ENCODE measurements at places on chromosomes 13 and 19.
A peak's percentile ranks its signal among the peaks of the same experiment; 100 is the strongest.

GRCh38 chr13:99208185-99208584 is 7.5 kb downstream of the UBAC2 start:
- DNase-seq: no peak

- DNase-seq: no peak
These were observed 83.8 kb downstream of the CRYL1 start for GRCh38 chr13:20441879-20442278.

DNA sequence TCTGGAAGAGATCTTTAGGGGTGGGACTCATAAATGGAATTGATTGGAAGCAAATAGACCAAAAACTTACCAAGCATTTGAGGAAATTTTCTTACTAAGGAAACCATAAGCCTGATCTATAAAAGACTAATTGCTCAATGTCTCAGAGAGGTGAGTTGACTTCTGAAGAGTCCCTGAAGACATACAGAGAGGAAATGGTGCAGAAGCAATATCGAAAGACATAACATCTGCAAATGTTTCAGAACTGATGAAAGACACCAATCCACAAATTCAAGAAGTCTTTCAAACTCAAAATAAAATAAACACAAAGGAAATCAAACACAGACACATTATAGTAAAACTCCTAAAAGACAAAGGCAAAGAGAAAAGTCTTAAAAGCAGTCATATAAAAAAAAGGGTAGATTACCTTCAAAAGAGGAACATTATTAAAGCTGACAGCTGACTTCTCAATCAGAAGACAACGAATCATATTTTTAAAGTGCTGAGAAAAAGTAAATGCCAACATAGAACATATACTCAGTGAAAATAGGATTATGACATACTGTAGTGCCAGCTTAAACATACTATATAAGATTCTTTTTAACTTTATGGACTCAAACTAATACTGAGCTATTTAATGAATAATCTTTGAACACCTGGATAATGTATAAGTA is 45.4 kb upstream of the CALM3 start:
- no peak for DNase-seq

GRCh38 chr19:33580645-33581037 is 41.1 kb upstream of the CHST8 start:
- no peak for DNase-seq

DNA sequence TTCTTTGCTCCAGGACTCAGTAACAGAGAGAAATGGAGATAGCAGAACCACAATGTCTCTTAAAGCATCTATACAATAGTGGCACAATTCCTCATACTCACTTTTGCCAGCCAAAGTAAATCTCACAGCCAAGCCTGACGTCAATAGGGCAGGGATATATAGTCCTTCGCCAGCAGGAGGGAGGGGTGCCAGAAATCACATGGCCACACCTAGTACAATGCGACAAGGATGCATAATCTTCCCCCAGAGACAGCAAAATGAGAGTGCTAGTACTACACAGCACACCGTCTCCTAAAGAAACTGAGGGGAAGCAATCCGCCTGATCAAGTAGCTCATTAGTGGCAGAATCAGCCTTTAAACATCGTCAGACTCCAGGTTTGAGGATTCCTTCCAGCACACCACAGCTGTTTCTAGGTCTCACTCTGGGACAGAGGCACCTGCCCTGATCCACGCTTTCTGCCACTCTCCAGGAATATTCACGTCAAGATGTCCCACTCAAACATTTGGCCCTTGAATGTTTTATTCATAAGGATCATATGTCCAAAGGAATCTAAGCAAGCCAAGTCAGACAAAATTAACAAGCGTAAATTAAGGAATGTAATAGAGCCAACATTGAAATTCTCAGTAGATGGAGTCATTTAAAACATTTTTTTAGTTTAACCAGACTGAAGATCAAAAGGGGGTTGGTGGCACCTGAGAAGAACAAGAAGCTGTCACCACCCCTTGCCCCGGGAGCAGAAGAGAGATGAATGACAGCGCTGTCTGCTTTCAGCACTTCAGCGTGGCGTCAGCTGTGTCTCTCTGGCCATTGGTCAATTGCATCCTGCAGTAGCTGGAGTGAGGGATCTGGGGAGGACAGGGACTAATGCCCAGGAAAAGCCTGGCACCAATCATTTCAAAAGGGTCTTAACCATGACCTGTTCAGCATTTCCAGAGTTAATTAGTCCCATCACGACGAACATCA is 63.5 kb upstream of the SERP2 start:
- DNase-seq: no peak

GRCh38 chr19:48969276-48970138 is 4.4 kb downstream of the FTL start:
- DNase-seq: no peak

GRCh38 chr13:44382635-44383145 is 9.1 kb downstream of the SERP2 start:
- DNase-seq: no peak

DNA sequence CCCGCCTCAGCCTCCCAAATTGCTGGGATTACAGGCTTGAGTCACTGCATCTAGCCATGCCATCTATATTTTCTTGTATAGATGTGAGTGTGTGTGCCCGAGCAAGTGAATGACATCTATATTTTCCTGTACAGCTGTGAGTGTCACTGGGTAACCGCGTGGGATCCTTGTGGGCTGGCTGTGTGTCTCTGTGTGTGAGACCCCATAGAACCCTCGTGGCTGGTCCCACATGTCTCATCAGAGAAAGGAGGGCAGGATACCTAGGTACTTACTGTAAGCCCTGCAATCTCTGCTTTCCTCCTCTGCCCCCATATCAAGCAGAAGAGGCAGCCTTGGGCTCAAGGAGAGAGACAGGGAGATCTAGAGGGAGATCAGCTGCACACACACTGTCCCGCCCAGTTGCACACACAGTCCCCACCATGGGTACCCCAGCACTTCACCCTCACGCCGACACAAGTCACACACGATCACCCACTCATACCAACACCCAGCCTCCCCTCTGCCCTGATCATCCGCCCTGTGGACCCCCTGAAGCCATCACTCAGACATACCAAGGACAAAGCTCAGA is 655 bp downstream of the DENND1C start:
- DNase-seq: peak; percentile 22

DNA sequence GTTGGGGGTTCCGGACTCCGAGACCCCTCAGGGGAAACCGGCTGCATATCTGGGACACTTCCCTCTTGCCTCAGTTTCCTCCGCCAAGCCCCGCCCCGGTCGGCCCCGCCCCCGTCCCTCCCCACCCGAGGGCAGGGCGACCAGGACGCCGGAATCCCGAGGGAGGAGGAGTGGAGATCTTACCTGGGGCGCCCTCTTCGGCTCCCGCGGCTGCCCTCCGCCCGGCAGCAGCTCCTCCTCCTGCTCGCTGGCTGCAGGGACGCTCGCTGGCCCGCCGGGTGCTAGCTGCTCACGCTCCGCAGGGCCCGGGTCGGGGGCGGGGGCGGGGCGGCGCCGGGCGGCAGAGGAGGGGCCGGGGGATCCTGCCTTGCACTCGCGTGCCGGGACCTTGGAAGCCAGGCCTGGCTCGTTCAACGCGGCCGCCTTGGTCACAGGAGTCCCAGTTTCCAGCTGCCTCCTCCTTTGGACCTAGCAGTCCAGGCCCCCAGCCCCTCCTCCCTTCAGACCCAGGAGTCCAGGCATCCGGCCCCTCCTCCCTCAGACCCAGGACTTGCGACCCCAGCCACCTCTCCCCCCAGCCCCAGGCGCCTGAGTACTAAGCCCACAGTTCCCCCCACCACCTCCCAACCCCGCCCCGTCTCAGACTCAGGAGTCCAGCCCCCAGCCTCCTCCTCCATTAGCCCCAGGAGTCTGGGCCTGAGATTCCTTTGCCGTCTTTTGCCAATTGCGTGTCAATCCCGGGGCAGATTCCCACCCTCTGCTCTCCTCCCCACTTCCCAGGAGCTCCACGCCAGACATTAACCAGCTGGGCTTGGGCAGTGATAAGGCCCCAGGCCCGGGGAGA is at the start of gene NTF4:
Gene NTF4, minus strand, starts transcription at position 51 of the 844 bp plus-strand sequence. CDS start 2,821 bp downstream, outside the sequence.
- DNase-seq: no peak

GRCh38 chr13:75423946-75424345 is 58.0 kb downstream of the TBC1D4 start:
- no peak for DNase-seq

DNA sequence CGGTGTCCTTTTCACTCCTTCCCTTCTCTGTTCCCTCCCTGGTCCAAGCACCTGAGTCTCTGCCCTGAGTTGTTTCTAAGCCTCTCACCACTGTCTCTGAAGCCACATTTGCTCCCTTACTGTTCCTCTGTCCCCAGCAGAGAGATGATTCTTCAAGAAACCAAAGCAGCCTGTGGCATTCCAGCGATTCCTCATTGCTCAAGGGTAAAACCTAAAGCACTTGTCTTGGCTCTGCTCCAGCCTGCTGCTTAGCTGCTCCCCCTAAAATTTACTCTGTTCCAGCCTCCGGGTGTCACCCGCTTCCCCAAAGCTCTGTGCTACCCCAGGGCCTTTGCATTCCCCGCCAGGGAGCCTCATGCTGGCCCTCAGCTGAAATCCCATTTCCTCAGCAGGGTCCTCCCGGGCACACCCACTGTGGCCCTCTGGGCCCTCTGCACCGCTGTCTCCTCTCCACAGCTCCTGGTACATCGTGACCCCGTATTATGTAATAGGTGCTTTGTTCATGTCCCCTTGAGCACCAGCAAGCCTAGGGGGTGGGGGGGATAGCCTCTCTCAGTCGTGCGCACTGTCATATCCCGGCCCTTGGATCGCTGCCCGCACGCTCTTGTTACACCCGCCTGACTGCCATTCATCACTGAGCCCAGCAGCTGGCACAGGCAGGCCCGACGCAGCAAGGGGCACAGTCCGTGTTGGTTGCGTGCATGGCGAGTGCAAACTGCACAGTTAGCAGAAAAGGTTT is 15.8 kb downstream of the TECR start:
- no peak for DNase-seq

DNA sequence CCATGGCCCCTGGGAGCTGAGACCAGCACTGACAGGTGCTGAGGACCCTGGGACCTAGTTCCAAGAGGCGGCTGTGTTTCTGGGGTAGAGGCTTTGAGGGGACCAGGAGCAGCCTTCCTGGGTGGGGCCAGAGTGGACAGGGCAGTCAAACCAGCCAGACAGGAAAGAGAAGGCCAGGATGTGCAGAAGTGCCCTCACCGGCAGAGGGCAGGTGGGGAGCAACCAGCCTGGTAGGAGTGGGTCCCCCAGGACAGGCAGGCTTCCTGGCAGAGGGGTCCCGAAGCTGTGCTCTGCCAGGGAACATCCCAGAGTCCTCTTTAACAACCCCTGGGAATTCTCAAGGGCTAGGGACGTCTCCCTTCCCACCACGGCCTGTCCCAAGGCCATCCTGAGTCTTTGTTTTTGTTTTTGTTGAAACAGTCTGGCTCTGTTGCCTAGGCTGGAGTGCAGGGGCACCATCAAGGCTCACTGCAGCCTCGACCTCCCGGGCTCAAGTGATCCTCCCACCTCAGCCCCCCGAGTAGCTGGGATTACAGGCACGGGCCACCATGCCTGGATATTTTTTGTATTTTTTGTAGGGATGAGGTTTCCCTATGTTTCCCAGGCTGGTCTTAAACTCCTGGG is 3.0 kb upstream of the HIPK4 start:
- no peak for DNase-seq

- DNase-seq: no peak
These were observed 1.7 kb upstream of the RPS5 start for GRCh38 chr19:58385313-58385890.

GRCh38 chr13:27176470-27177410 is 5.1 kb upstream of the USP12 start:
- no peak for DNase-seq

- no peak for DNase-seq
These were observed 16.1 kb downstream of the GNG7 start for GRCh38 chr19:2686360-2686759.

DNA sequence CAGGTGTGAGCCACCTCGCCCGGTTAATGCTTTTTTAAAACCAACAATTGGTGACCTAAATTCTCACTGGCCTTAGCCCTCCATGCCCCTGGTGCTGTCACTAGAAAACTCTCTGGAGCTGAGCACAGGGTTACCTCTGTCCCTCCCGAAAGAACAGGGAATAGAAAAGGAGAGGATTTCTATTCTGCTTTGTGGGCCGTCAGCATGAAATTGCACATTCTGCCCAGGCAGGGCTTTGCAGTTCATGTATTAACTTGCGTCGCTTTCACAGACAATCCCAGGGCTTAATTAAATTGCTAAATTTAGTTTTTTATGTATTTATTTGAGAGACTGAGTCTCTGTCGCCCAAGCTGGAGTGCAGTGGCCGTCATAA is 583 bp upstream of the ZNF480 start:
- no peak for DNase-seq

GRCh38 chr13:92460479-92460878 is 766.1 kb upstream of the GPC6 start:
- no peak for DNase-seq

DNA sequence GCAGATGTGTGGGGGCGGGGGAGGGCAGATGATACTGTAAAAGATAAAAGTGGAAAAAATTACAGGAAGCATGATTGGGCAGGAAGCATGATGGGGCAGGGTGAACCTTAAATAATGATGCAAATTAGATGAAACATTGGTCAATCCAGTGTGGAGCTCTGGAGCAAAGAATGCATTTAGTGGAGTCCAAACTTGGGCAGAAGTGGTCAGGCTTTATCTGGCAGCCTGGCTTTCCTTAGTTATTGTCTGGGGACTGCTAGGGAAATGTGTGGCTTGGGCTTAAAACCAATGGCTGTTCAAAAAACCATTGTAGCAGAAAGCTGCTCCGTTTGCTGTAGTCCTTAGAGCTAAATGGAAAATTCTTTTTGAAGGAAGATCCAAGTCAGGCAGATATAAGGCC is 1077.3 kb upstream of the MIR17HG start:
- no peak for DNase-seq

DNA sequence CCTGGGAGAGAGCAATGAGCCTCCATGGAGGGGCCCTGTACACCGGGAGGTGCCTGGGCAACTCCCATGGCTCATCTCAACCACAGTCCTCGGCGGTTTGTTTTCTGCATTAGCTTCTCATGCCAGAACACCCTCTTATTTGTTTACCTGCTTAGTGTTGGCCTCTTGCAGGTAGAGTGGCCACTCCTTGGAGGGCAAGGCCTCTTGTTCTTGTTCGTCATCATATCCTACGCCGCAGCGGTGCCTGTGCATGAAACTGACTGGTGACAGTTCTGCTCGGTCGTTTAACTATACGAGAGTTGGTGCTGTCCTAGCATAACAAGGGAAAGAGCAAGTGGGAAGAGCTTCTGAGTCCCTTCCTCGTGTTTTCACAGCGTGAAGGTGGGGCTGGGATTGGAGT is 40.5 kb upstream of the RNF113B start:
- DNase-seq: no peak

DNA sequence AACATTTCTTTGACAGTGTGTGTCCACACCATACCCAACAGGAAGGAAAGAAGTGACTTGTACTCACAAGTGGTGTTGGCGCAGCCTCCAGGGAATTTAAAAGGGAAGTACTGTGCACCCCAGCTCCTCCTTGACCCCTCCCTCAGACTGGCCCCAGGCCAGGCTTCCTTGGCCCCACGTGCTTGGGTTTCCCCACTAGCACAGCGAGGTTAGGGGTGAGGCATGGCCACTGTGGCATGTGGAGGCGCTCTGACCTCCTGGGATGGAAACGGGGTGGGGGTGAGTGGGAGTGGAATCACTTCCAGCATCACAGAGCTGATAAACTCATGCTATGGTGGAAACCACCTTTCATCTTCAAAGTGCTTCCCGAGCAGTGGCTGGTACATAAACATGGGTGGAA is 168.6 kb downstream of the ZNF536 start:
- no peak for DNase-seq

- DNase-seq: no peak
These were observed 4.7 kb upstream of the FLT1 start for GRCh38 chr13:28499609-28500008.

Measured in stimulated activated CD4-positive, alpha-beta T cell treated with anti-CD3 and anti-CD28 coated beads, Interleukin-4, amount 100 ng/mL, for 1 hour (primary cell).